ENCODE measurements at places on chromosomes 4 and X.

GRCh38 chr4:140331245-140331644, 42.2 kb upstream of the SCOC start:
- no peak for DNase-seq

GRCh38 chrX:53587795-53588420, 98.6 kb downstream of the HUWE1 start:
- no peak for DNase-seq

GRCh38 chrX:131270080-131270479, 19.0 kb downstream of the IGSF1 start:
- DNase-seq = no peak

DNA sequence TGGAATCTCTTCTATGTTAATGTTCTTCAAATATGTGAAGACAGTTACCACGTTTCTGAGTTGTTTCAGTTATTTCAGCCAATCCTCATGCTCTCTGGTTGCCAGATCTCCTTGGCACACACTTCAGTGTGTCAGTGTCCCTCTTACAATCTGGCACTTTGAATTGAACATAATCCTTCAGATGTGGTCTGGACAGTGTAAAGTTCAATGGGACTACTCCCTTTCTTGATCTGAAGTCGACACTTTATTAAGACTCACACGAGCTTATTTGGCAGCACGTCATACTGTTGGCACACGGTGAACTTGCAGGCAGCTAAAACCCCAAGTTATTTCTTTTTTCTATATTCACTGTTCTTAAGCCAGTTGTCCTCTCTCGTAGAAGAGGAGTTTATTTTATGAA, 28.2 kb downstream of the ARSJ start:
- no peak for DNase-seq

DNA sequence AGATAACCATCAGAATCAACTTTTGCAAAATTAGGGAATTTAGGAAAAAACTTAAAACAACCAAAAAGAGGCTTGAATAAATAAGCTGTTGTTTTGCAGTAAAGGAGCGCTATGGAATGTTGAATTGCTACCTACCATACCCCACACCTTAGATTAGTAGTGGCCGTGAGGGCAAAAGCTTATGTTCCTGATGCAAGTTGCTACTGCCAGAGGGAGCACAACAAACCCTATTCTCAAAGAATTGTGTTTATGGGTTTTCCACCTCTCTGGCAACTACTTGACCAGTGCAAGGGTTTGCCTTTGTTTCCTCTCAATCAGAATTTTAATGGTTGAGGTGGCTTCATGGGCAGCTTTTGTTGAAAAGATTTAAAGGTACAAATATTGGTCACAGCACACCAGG, 268.1 kb downstream of the LAS1L start:
- no peak for DNase-seq

DNA sequence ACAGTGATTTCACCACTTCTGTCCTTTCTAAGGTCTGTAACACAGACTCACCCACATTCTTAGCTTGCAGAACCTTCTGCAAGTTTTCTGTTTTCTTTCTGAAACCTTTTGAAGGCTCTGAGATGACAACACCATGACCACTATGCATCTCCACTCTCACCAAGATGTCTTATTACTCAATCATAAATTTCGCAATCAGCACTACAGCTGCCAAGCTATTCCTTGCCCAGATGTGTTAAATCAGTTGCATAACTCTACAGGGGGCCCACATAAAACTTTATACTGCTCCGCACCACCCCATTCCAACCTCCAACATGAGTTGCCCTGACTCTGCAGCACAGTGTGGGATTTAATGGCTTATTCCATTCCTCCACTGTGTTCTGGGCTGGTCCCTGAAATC, 229.9 kb downstream of the COL25A1 start:
- no peak for DNase-seq

GRCh38 chr4:2516635-2517034, 19.8 kb upstream of the FAM193A start:
- DNase-seq = no peak
